ENCODE measurements at places on chromosomes 16 and 17.
A peak's percentile ranks its signal among the peaks of the same experiment; 100 is the strongest.

- DNase-seq: no peak
These were observed 41.7 kb downstream of the SLC5A11 start for GRCh38 chr16:24887472-24887871.

- DNase-seq: no peak
These were observed 9.6 kb downstream of the ZNF205 start for GRCh38 chr16:3121851-3122467.

DNA sequence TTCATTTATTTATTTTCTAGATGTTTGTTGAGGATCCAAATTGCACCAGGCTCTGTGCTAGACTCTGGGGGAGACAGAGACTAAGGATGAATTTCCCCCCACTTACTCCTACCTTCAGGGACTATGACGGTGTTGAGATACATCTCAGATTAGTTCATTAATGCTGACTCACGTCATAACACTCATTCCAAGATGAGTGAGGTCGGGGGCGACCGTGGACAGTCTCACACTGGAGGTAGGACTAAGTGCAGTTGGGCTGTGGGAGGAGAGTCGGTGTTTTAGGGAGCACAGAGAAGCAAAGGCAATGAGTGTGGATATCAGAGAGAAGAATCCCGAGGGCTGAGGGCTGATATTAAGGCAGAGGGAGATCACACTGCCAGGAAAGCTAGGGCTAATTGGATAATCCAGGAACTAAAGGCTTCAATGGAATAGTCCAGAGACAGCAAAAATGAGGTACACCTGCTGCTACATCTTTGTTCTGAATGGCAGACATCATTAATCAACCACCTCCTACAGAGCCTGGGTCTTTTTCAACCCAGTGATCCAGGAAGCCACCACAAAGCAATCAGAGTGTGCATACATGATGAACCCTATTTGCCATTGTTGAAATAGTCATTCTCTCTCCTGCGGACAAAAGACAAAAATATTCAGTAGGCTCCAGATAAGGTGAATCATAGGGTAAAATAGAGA is 38.6 kb upstream of the CACNG4 start:
- DNase-seq: no peak

DNA sequence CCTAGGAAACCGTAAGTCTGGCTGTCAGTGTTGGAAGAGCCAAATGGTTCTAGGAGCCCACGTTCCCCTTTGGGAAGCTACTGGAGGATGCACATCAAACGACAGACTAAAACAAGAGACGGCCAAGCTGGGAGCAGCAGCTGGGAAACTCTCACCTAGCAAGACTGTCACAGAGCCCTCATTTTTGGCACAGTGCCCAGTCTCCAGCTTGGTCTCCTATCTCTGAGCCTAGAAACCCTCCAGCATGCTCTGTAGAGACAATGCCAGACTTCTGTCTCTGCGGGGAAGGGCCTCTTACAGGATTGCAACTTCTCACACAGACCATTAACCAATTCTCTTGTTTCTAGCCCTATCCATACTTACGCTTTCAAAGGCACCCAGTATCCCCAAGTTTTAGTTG is 23.5 kb downstream of the GTF3C1 start:
- DNase-seq: no peak

DNA sequence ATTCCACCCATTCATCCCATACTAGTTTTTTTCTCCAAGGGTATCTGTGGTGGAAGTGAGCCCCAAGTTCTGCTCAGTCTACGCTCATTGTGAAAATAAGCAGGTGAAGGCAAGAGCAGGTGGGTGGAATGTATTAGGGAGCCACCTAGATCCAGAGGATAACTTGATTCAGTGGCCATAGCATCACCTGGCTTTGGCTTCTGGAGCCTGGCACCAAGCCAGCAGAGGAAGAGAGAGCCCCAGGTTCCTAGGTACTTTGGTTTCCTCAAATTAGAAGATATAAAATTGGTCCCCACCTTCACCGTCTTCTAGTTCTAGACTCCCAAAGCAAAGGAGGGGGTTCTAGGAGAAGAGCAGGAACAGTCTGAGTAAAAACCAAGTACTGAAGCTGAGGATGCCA is 4.1 kb downstream of the FXR2 start:
- no peak for DNase-seq

DNA sequence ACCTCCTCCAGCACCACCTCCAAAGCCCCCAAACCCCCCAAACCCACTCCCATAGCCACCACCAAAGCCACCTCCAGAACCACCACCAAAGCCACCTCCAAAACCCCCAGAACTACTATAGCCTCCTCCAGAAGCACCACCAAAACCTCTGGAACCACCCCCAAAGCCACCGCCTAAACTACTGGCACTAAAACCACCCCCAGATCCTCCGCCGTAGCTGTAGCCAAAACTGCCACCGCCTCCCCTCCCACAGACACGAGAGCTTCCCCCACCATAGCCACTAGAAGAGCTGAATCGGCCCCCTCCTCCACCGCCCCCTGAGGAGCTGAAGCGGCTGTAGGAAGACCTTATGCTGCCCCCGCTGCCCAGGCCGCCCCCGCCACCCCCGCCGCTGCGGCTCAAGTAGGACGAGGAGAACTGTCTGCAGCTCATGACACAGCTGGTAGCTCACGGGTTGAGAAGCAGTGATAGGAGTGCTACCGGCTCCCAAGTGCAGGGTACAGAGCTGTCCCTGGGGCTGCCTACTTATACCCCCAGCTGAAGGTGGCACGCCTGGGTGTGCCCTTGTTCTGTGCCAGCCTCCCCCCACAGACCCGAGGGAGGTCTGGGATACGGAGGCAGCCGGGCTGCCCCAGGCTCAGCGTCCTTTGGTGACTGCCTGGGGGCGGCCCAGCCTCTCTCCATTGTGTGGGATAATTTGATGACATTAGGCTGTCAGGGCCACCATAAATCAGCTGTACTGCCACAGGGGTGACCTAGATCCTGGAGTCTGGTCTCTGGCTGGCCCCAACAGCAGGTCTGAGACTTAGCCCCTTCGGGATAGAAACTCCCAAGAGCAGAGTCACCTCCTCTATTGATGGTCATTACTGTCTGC is at the start of gene KRT9:
Gene KRT9 (minus strand): TSS at position 499 of the 874 bp plus-strand sequence. CDS start 67 bp downstream, at position 432.
- DNase-seq: no peak

- DNase-seq: peak; percentile 88
These were observed 34.3 kb downstream of the VPS35L start for GRCh38 chr16:19589771-19590302.

DNA sequence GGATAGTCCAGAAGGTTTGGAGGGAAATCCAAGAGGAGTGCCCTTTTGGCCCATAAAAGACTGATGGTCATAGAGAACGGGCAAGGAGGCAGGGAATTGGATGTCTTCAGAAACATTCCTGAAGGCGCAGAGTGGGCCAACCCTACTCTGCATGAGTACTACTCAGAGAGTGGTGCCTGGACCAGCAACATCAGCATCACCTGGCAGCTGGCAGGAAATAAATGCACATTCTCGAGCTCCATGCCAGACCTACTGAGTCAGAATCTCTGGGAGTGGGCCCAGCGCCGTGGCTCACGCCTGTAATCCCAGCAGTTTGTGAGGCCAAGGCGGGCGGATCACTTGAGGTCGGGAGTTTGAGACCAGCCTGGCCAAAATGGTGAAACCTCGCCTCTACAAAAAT is 27.1 kb upstream of the SLC39A11 start:
- peak; percentile 4 for DNase-seq

DNA sequence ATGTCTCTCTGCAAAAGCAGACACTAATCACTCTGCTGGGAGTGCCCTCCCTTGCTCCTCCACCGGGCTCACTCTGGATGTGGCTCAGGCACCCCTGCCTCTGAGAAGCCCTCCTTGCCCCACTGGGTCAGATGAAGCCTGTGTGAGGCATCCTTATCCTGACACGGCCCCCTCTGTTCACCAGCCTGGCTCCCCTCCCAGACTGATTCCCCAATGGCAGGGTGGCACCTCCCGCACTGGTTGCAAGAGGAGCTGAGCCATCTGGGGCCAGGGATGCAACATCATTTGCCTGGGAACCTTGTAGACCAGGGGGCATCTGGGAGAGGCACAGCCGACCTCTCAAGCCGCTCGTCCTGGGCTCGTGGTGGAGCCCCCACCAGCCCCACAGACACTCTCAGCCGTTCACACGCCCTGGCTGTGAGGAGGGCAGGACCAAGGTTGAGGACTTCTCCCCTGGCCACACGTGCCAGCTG is 6.7 kb downstream of the SMTNL2 start:
- no peak for DNase-seq

- DNase-seq: no peak
These were observed 716.6 kb upstream of the CDH8 start for GRCh38 chr16:62752854-62753253.

DNA sequence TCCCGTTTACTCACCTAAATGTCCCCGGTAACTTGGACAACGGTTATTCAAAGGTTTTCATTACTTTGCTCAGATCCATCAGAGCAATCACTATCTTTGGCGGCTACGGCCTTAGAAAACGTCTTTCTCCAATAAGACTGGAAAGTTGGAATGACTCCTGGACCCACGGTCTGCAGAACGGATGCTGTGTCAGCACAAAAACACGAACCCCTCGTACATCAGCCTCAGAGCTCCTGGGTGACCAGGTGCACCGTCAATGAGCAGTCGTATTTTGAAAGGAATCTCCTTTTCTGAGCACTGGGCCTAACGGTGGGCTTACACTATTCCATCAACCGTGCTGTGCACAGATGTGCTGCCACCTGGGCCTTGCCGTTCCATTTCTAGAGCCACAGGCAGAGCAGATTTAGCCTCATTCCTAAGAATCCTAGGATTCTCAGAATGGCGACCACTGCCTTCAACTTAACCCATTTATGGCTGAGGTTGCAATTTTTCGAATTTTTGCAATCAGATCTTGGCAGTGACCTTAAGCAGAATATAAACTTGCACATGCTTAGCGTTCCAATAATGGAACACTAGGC is 110.8 kb upstream of the ZNF750 start:
- DNase-seq: no peak

DNA sequence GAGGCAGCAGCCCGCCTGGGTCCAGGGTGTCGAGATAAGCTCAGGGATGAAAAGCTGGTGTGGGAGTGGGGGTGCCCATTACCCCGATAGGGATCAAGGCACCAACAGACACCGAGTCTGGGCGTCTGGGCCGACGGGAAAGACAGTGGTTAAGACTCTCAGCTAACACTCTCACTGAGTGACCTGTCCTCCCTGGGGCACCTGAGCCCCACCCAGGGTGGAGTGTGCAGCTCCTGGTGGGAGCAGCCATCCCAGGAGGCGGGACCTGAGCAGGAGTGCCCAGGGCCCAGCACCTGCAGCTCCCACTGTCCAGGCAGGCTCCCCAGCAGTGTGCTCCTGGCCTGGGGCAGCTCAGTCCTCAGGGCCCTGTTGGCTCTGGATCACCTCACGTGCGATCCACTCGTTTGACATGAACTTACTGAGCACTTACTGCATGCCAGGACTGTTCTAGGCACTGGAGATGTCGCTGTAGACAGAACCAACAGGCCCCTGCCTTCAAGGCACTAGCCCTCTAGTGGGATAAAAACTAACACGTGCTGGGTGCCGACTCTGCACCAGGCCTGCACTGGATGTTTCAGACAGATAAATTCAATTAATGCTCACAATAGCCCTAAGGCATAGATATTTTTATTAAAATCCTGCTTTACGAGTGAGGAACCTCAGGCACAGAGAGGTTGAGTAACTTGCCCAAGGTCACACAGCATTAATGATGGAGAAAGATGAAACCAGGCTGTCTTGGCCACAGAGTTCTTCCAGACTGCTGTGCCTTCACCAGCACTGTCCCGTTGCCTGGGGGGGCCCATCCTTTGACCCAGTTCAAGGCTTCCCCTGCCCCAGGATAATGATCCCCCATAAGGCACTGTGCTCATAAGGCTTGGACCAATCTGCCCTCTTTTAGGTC is 1.9 kb downstream of the EVPLL start:
- DNase-seq: no peak

DNA sequence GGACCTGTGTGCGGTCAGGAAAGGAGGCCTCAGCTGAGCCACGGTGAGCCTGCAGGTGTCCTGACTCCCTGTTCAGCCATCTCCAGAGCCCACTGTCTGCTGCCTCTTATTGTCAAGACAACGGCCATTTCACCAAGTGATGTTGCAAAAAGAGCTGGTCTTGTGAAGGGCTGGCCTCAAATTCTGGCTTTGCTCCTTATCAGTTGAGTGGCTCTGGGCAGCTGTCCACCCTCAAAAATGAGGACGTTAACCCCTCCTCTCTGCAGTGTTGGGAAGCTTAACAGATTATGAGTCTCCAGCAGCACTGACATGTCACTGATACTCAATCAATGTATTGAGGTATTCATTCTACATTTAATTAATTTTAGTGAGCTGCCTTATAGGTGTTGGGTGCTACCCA is 171.1 kb upstream of the TOX3 start:
- no peak for DNase-seq

DNA sequence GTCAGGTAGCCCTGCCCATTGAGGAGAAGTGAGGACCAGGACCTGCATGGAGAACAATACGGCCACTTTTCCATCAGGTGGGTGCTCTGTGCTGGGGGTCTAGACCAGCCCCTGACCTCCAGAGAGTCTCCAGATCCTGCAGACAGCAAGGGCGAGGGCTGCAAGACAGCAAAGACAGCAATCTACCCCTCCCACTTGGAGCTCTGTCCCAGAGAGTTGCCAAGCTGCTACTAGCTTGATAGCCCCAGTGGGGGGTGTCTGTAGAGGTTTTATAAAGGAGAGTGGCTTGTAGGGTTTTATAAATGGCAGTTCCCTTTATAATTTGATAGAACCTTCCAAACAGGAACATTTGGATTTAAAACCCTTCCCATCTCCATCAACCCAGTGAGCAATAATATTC is 16.7 kb upstream of the SLFN11 start:
- no peak for DNase-seq

DNA sequence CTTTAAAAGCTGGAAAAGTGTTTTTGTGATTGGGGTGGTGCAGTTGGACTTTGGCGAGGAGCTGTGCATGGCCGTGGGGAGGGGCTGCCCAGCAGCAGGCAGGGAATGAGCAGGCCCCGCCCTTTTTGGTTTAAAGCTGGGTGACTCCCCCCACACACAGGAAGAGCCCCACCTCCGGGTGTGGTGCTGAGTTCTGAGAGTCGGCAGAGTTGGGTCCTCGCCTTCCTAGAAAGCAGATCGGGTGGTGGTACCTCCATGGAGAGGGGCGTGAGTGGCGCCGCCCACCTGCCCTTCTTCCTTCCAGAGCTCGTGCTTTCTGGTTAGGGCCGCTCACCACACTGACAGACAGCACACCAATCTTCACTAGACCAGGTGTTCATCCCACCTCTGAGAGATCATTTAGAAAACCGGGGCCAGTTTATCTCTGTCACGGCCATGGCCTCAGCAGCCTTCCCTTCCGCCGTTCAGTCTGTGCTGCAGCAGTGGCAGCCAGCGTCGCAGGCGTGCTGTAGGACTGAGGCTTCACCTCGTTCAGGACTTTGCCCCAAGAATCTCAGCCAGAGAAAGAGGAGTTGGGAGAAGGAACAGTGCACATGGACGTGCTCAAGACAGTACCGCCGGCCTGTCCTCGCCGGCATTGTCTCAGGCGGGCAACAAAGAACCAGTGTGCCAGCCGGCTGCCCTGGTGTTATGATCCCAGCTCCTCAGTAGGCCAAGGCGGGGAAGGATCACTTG is 144.0 kb upstream of the CHMP6 start:
- DNase-seq: no peak
